ENCODE measurements at places on chromosomes 2 and 18.

DNA sequence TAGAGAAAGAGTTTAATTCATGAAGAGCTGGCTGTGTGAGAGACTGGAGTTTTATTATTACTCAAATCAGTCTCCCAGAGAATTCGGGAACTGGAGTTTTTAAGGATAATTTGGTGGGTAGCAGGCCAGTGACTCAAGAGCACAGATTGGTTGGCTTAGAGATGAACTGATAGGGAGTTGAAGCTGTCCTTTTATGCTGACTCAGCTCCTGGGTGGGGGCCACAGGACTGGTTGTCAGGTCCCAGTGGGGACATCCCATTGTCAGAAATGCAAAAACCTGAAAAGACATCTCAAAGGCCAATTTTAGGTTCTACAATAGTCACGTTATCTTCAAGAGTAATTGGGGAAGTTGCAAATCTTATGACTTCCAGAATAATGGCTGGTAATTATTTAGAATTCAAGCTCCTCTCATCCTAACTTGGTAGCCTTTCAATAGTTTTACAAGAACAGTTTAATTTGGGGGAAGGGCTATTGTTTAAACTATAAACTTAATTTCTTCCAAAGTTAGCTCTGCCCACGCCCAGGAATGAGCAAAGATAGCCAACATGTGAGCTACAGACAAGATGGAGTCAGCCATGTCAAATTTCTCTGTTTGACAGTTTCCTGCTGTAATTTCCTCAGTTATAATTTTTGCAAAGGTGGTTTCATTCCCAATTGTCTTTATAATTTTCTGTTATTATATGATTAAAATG is 149.4 kb upstream of the SLC39A10 start:
- no peak for DNase-seq

DNA sequence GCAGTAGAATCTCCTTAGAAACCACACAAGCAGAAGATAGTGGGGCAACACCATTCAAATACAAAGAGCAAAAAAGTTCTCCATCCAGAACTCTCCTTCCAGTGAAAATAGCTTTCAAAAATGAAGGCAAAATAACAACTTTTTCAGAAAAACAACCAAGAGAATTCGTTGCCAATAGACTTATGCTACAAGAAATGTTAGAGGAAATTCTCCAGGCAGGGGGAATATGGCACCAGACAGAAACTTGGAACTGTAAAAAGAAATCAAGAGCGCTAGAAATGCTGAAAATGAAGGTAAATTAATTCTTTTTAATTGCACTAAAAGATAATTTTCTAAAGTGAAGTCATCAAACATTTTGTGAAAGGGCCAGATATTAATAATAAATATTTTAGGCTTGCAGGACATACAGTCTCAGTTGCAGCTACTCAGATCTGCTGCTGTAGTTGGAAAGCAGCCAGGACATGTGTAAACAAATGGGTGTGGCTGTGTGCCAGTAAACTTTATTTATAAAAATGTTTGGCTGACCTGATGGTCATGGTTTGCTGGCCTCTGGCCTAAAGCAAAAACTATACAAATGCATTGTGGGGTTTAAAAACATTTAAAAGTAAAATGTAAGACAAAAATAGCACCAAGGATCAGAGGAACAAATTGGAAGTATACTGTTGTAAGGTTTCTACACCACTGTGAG is 73.7 kb upstream of the TGFA start:
- DNase-seq = no peak

GRCh38 chr2:178194600-178195389 is 483 bp downstream of the OSBPL6 start:
- no peak for DNase-seq

- no peak for DNase-seq
These were observed 191.2 kb upstream of the PXDN start for GRCh38 chr2:1935476-1935875.

- DNase-seq = no peak
These were observed 121.6 kb upstream of the CDC42EP3 start for GRCh38 chr2:37793004-37793403.

- DNase-seq = no peak
These were observed 70.5 kb downstream of the SFXN5 start for GRCh38 chr2:73000808-73001570.

DNA sequence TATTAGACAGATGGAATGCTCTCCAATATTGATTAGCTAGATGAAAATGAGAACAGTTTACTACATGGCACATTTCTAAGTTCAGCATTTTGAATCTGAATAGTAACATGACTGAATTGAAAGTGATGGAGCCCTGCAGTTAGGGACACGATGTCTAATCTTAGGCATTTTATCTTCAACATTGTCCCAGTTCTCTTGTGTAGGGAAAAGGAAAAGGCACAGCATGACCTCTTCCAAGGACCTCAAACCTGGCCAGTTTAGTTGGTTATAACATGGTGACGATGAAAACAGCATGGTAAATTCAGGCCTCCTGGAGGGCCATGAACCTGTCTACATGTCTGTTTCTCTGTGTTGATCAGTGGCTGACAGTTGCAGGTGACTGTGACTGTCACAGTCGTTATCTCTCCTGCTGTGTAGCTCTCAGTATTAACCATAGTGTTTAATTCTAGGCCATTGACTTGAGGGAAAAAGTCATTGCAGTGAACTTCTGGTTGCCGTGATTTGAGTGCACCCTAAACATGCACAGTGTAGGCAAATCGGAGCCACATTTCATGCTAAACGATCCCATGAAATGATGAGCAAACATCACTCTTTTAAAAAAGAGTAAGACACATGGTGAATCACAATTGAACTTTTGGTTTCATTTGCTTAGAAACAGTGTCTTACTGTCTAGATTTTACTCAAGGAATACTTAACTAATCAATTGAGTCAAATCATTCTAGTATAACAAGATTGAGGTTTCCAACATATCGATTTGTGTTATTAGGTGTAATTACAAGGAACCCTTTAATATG is 129.7 kb downstream of the PHLPP1 start:
- DNase-seq = no peak

DNA sequence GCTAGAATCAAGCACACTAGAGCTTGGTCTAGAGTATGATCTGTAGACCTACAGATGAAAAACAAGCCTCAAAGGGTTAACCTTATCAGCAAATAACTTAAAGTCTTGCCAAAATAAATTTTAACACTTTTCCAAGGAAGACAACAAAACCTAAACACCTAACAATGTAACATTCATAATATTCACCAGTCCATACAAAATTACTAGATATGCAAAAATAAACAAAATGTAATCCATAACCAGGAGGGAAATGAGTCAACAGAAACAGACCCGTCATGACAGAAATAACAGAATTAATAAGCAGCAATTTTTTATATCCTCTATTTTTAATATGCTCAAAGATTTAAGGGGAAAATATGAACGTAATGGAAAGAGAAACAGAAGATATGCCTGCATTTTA is 36.1 kb downstream of the TRAK2 start:
- no peak for DNase-seq

GRCh38 chr18:13570216-13570615 is 156.1 kb downstream of the FAM210A start:
- DNase-seq = no peak

- DNase-seq = no peak
These were observed 425.1 kb downstream of the NRXN1 start for GRCh38 chr2:50606860-50607259.

All from NCI-H2081 treated with DMSO at 0.1 percent for 48 hours (cell line).